ENCODE measurements at places on chromosomes 3 and 15. TPM values are rescaled to one million over a fixed set of nuclear protein-coding genes. Genes with fewer than 3 reads are reported as not detected.

Gene AGBL1
- not detected for total RNA-seq

Gene GLDN
- total RNA-seq: not detected

Gene DCLK3
- total RNA-seq: not detected

Gene EPB42
- total RNA-seq: not detected

Gene CCDC39
- 0.43 TPM for total RNA-seq

DNA sequence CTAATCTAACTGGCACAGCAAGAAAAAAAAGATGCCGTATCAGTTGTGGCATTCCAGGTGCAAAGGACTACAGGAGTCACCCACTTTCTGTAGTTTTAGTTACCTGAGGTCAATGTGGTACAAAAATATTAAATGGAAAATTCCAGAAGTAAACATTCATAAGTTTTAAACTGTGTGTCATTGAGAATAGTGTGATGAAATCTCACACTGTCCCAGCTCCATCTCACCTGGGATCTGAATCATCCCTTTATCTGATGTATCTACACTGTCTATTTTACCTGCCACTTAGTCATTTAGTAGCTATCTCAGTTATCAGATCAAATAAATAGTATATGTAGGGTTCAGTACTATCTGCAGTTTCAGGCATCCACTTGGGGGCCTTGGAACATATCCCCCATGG lies 26.7 kb downstream of the GBE1 start:
- DNase-seq: no peak

- DNase-seq: no peak
Measured at GRCh38 chr3:146227486-146227885, 23.4 kb downstream of the PLSCR4 start.

DNA sequence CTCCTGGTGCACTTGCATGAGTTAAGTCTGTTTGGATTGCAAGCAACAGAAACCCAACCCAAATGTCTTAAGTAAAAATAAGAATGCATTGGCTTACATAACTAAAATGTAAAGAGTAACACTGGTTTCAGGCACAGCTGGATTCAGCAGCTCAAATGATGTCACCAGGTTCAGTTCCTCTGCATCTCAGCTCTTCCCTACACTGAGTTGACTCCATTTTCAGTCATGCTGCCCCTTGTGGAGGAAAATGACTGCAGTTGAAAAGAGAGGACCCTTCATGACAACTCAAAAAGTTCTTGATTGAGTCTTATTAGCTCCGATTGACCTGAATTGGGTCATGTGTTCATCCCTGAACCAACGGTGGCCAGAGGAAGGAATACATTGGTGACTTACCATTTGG lies 138.5 kb upstream of the ABI3BP start:
- no peak for DNase-seq

DNA sequence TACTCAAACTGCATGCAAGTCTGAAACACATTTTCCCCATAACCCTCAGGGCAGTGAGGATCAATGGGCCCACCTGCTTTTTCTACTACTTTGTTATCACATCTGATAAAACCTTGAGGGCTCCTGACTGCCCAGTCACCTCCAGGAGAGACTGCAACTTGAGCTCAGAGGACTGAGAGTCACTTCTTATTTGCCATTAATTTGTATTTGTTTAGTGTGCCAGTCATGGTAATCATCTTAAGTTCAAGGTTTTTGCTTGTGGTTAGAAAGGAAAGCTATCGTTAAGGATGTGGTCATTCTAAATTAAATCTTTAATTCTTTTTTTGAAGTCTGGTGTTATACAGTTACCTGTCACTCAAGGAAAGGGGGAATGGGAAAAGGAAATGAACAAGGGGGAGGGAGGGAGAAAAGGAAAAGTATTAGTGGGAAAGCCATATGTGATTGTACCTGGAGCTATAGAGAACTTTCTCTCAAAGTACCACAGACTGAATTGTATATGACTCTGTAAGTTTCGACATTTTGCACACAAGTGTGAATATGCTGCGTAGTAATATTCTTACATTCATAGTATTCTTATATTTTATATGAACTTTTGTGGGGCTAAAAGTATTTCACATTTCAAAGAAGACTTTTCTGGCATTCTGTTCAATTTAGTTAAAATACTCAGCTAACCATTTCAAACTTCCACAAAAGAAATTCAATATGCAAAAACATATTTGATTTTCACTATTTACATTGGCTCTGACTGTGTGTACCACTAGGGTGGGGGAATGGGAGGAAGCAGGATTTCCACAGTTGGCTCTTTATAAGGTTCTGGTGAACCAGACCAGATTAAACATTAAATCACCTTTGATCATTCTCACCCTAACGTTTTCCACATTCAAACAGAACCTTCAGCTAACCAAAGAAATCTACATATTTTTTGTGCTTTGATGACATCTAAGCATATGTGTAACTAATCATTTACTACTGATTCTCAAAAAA lies 166.5 kb upstream of the ATP11B start:
- DNase-seq: no peak

- no peak for DNase-seq
Measured at GRCh38 chr3:72001758-72002157, 216.8 kb upstream of the PROK2 start.

DNA sequence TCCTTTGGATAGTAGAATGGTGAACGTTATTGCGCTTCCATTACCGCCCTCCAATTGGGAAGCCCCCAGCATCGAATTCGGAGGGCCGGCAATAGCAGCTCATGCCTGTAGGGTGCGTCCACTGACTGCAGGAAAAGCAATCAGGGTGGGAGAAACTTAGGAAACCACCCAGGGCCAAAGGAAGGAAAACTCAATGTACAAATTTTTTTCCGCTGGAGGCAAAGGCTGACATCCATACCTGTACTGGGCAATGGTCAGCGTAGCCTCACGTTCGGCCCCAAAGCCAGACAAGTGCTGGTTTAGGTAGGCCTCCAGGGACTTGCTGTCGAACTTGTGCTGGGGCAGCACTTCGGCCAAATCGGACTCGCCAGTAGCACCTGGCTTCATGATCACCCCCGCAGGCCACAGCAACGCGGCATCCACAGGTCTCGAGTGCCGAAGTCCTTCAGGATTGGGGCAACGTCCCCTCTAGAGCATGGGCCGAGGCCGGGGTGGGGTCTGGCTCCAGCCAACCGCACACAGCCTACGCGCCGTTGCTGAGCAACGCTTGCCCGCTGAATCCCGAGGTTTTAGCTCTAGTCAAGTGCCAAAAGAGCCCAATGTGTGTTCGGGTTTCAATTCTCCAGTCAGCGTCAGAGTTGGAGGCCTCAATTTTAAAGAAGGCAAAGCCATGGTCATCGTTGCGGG lies at the start of gene ACAD11:
TSS of gene ACAD11 (minus strand) at position 445 of the 687 bp plus-strand sequence. CDS start at position 387, 58 bp downstream.
- peak; percentile 35 for DNase-seq

DNA sequence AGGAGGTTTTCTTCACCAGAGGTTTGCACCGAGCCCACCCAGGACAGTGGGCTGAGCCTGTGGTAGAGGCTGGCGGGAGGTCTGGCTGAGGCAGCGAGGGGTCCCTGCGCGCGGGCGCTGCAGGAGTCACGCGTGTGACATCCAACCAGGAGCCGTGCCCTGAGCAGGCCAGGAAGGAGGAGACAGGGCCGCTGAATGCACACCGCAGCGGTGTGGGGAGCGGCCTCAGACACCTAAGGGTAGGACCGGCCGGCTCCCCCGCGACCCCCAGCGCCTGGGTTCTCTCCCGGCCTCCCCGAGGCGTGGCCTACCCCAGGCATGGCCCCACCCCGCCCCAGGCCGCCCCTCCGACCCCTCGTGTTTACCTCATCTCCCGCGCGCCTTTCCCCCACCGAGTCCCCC lies 412 bp downstream of the SLC41A3 start:
- no peak for DNase-seq

GRCh38 chr3:45442679-45443253 lies 54.4 kb downstream of the LARS2 start:
- DNase-seq: no peak

- no peak for DNase-seq
Measured at GRCh38 chr15:77173487-77173886, 102.6 kb upstream of the TSPAN3 start.

- DNase-seq: peak; percentile 60
Measured at GRCh38 chr15:48560321-48561051, 85.0 kb downstream of the FBN1 start.

DNA sequence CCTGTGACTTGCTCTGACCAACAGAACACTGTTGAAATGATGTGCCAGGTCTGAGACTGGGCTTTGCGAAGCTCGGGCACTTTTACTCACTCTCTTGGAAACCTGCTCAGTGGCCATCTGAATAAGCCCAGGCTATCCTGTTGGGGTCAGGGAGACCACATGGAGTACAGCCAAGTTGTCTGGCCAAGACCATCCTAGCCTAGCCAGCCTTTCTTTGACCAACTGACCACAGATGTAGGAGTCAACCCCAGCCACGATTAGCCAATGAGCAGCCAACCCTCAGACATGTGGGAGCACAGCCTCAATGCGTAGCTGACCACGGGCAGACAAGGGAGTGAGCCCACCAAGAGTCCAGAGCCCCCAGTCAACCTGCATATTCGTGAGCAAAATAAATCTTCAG lies 26.1 kb downstream of the CCR9 start:
- DNase-seq: no peak

- no peak for DNase-seq
Measured at GRCh38 chr3:51969841-51970240, 2.6 kb upstream of the PCBP4 start.

DNA sequence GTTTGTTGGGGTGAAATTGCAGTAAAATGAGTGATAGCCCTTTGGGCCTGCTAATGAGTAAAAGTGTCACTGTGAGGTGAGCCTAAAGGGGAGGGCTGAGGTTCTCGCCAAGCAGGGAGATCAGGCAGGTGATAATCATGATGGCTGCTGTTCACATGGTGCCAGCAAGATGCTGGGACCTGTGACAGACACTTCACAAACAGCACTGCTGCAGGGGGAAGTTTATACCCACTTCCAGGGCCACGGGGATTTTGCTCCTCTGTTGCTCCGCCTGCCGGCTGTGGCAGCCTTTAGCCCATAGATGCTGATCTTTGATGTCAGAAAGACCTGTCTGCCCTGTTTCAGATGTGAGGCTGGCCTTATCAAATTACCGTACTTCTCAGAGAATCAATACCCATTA lies 96.7 kb downstream of the SV2B start:
- DNase-seq: no peak

- no peak for DNase-seq
Measured at GRCh38 chr15:92914103-92914499, 14.0 kb downstream of the CHD2 start.

DNA sequence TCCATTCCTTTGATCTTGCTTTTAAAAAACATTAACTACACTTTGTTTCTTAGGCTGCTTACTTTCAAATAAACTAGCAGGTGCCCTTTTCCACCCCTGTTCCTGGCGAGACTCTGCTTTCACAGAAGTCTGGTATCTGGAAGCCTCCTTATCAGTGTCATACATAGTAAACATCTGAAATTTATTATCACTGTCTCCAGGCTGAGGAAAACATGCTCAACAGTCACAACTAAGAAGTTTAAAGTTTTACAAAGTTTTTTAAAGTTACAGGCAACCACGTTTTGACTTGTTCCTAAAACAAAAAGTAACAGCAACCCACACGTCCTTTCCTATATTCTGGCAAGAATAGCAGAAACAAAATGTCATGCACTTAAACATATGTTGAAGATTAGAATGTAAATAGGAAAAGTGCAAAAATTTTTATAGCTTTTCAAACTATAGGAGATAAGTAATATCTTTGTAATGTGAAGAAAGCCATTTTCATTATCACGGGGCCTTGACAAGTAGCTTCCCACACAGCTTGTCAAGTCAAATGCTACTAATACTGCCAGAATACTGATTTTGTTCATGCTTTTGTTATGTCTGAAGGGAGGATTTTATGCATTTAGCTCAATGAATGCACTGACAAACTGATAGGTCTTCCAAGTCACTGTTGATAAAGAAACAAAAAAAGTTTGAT lies 275.2 kb upstream of the KCNMB2 start:
- no peak for DNase-seq

- DNase-seq: no peak
Measured at GRCh38 chr15:70038730-70039392, 58.9 kb downstream of the TLE3 start.

- no peak for DNase-seq
Measured at GRCh38 chr15:45377609-45378148, 665 bp downstream of the GATM start.

DNA sequence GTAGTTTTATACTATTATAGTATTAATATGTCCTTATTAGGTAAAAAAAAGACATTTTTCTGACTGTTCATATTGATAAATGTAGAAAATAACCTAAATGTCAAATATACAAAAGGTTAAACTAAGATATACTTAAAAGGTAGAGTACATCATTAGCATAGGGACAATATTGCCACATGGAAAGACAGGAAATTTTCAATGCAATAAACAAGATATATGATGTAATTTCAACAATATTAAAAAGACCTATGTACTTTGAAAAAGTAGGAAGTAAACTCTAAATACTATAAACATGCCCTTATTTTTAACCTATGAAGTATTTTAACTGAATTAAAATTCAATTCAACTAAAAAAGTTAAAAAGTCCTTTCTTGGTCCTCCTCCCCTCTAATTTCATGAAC lies 1.9 kb downstream of the SPG11 start:
- no peak for DNase-seq

- DNase-seq: no peak
Measured at GRCh38 chr3:61357902-61358301, 106.7 kb upstream of the FHIT start.

- no peak for DNase-seq
Measured at GRCh38 chr15:31358957-31359701, 32.5 kb downstream of the KLF13 start.

Data from GM12878 (cell line).